ENCODE measurements at places on chromosomes 13 and 19.

GRCh38 chr19:5967571-5967970 lies 10.4 kb downstream of the RANBP3 start:
- no peak for DNase-seq

GRCh38 chr19:11577451-11578257 lies at the start of gene ACP5:
Gene ACP5, minus strand, starts transcription at chr19:11577645. Its CDS starts 328 bp downstream, at chr19:11577317.
- no peak for DNase-seq

GRCh38 chr19:49363268-49364082 lies at the start of gene DKKL1:
Gene DKKL1, plus strand, starts transcription at chr19:49363877. Its CDS starts 122 bp downstream, at chr19:49363999.
- DNase-seq = peak; percentile 99

DNA sequence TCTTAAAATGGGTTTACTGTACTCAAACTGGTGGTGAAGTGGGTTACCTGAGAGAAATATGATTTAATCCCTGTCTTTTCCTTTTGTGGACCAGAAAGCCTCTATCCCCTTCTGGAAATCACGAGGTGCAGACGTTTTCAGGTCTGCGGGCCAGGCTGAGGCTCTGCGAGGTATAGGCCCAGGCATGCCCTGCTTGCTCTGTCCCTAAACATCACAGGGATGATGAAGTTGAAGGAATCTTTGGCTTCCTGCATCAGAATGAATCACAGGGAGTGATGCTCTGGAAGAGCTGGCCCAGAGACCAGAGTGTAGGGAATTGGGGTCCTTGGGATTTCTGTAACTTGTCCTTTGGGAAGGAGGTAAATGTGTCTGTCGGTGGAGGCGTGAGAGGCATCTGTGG lies 18.4 kb upstream of the CHST8 start:
- DNase-seq = no peak

DNA sequence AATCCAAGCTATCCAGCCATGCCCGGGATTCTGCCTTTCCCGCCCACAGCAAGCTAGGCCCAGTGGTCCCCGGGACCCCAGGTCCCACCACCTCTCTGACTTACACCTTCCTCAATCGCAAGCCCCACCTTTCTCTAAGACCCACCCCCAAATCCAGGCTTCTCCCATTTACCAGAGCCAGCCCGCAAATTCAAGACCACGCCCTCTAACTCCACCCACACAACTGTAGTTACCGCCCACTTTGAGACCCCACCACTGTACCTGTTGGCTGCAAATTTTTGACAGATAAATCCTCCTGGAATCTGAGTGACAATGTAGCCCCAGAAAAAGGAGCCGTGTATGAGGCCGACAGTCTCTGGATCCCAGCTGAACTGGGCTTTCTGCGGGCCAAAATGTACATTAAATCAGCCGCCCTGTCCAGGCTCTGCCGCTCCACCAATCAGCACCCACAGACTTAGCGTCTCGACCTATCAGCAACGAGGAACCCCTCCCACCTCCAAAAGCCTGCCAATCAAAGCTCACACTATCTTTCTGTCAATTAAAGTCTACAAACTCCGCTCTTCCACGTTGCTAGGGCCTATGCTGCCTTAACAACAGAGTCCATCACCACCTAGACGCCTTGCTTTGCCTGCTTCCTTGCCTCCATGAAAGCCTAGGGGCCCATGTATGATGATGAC lies 6.3 kb downstream of the SLC17A7 start:
- DNase-seq = no peak

GRCh38 chr19:5895409-5895808 lies 8.2 kb downstream of the NDUFA11 start:
- DNase-seq = no peak

GRCh38 chr13:36126491-36126890 lies 4.7 kb downstream of the DCLK1 start:
- peak; percentile 24 for DNase-seq

GRCh38 chr13:44487989-44488388 lies 88.1 kb downstream of the TSC22D1 start:
- DNase-seq = no peak

DNA sequence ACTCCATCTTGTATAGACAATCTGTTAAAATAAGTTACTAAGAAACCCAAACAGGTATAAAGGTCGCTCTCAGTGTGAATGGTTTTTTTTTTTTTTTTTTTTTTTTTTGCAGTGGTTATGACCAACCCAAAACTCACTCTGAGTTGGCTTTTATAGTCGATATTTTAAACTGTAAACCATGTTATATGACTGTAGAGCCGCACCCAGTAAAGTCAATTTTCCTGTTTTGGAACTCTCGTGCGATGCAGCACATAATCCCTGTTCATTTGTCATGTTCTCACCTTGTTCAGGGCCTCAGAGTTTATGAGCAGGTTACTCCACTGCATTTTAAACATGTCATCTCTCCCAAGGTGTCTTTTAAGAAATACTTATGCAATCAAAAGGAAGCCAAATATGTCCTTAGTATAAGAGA lies 112.5 kb downstream of the KLF5 start:
- no peak for DNase-seq

DNA sequence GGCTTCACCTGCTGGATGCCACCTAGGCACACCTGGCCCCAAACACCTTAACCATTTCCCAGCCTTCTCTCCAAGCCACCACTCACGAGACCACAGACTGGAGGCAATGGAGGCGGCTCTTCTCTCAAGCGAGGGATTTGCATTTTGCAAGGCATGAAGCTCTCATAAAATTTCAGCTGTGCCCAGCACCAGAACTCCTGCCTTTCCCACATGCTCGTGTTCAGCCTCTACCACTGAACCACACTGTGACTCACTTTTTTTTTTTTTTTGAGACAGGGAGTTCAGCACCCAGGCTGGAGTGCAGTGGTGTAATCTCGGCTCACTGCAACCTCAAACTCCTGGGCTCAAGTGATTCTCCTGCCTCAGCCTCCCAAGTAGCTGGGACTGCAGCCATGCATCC lies 10.6 kb downstream of the NANOS3 start:
- peak; percentile 46 for DNase-seq

GRCh38 chr13:31276421-31276820 lies 76.6 kb downstream of the B3GLCT start:
- no peak for DNase-seq

DNA sequence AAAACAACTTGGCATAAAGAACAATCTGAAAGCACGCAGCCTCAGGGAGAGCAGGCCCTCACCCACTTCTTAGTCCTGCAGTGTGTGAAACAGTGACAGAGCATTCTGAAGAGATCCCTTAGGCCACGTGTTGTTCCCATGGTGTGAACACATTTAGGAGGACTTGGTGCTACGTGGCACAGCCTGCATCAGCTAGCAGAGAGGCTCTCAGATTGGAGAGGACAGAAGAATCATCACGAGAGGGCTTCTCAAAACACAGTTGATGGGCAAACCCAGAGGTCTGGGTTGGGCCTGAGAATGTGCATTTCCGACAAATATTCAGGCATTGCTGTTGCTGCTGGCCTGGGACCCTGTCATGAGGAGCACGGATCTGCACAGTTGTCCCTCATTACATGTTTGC lies 26.1 kb upstream of the TFDP1 start:
- peak; percentile 27 for DNase-seq

GRCh38 chr19:12521996-12522395 lies 29.3 kb downstream of the ZNF564 start:
- DNase-seq = no peak

- DNase-seq = peak; percentile 4
Observed at GRCh38 chr19:19866611-19867248, 1.0 kb downstream of the ZNF253 start.

DNA sequence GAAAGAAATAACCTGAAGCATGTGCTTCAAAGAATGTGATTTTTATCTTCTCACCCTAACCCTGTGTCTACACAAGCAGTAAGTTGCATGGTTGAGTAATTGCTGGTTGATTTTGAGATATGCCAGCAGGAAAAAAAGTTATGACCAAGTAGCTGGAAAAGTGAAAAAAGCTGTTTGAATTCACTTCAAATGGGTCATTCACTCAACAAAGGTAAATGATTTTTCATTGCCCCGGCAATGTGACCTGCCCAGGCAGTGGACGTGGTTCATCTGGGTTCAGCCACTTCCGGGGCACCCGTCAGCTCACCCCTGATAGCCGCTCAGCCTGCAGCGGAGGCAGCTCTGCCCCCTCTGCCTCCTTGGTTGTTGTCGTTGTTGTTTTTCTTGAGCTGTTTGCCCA lies 18.5 kb downstream of the TNFRSF19 start:
- no peak for DNase-seq

DNA sequence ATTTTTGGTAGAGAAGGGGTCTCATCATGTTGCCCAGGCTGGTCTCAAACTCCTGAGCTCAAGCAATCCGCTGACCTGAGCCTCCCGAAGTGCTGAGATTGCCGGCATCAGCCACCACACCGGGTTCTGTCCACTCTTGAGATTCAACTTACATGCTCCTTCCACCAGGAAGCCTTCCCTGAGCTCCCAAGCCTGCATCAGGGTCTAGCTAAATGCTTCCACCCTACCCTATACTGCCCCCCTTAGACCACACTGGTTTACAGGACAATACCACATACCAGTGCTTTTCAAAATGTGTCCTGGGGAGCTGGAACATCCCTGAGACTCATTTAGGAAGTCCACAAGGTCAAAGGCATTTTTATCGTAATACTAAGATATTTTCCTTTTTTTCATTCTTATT lies 15.1 kb upstream of the CACNG8 start:
- DNase-seq = no peak

GRCh38 chr19:30699871-30700280 lies 327.7 kb downstream of the ZNF536 start:
- DNase-seq = no peak
